Posterior vena cava (tissue), 2 donors: ENCODE measurements at places on chromosomes 11 and 22. TPM values are rescaled to one million over a fixed set of nuclear protein-coding genes. Genes with fewer than 3 reads are reported as not detected.

SBF1 gene
- 83.8 TPM for total RNA-seq

PLCB3 gene
- total RNA-seq, result 26.1 TPM

GAB2 gene
- total RNA-seq, result 89.7 TPM

ANKK1 gene
- total RNA-seq, result not detected

MLC1 gene
- total RNA-seq, result 0.28 TPM
